Fibroblast of the aortic adventitia (primary cell): ENCODE measurements at places on chromosomes 3 and 15. TPM values are rescaled to one million over a fixed set of nuclear protein-coding genes. Genes with fewer than 3 reads are reported as not detected.

ELL3 gene
- 2.1 and 4.9 TPM in 2 replicates for total RNA-seq

BBX gene
- 77.8 and 81.8 TPM in 2 replicates for total RNA-seq

MORC1 gene
- not detected in 2 replicates for total RNA-seq

SLC28A2 gene
- total RNA-seq = not detected in 2 replicates

TLE3 gene
- 10.3 and 12.3 TPM in 2 replicates for total RNA-seq

DCUN1D1 gene
- 33.8 and 49.5 TPM in 2 replicates for total RNA-seq

SERINC4 gene
- total RNA-seq = 0.18 TPM in 1 of 2 replicates, not detected in the other

SPESP1 gene
- total RNA-seq = 0.98 and 5.6 TPM in 2 replicates

SLC2A2 gene
- total RNA-seq = not detected in 2 replicates

ZNF660 gene
- 2.0 and 6.9 TPM in 2 replicates for total RNA-seq

UROC1 gene
- not detected in 2 replicates for total RNA-seq

ABTB1 gene
- 8.2 and 19.5 TPM in 2 replicates for total RNA-seq

TOP2B gene
- total RNA-seq = 76.6 and 176 TPM in 2 replicates

GBE1 gene
- total RNA-seq = 117 and 204 TPM in 2 replicates

CMTM8 gene
- total RNA-seq = 1.1 TPM in 1 of 2 replicates, not detected in the other
